Astrocyte of the spinal cord (primary cell): ENCODE measurements at places on chromosomes 3 and 15.

DNA sequence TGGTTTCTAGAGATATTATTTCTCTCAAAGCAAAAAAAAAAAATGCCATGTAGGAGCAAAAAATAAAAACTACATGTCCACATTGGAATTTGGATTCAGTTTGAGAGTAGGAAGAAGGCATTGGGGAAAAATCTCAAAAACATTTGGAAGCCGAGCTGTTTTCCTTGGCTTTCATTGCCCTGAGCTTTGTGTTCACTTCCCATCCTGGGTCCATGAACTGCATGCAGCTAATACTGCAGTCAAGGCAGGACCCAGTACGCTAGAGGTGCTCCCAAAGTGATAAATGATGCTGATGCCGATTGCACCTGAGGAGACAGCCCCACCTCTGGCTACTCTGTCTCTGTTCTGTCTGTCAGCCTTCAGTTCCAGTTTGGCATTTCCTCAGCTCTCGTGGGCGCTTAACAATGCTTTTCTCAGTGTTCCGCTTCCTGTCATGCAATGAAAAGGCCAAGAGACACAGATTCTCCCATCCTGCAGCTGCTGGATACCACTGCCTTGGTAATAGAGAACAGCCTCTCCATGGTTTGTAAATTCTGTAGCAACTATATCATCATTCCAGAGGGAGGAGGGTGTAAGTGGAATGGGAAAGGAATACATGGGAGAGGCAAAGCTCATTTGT, 181.8 kb downstream of the RYR3 start:
- DNase-seq = no peak

GRCh38 chr3:39671116-39671515, 138.3 kb upstream of the MYRIP start:
- no peak for DNase-seq

GRCh38 chr3:189838291-189838690, 207.1 kb downstream of the TP63 start:
- no peak for DNase-seq

GRCh38 chr3:17802950-17803349, 60.5 kb upstream of the TBC1D5 start:
- no peak for DNase-seq

- no peak for DNase-seq
Observed at GRCh38 chr3:153354641-153355040, 192.6 kb downstream of the RAP2B start.

DNA sequence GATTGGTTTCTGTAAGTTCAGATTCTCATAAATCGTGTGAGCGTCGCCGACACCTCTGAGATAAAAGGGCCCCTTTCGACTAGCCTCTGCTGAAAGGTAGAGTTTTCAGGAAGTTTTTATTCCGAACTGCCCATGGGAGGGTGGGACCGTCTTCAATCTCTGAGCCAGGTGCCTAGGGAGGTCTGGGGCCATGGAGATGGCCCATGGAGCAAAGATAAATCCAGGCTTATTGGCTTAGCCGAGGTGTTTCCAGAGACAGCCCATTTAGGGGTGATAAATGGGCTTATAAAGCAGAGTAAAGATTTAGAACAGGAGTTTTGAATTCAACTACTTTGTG, 442 bp downstream of the QTRT2 start:
- DNase-seq = no peak

DNA sequence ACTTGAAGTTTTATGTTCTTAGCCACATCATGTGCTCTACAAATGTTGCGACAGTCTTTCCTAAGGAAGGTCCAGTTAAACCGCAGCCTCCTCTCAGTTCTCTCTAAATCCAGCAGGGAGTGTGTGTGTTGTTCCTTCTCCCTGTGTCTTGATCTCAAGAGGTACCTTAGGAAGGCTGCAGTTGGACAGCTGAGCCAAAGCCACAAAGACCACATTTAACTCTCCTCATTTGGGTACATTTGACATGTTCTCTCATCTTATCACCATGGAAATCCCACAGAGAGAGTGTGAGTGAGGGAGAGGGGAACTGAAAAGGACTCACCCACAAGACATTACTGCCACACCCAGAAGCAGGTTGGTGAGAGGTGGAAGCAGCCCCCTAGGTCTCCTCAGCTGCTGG, 79.5 kb downstream of the CD200R1L start:
- no peak for DNase-seq

DNA sequence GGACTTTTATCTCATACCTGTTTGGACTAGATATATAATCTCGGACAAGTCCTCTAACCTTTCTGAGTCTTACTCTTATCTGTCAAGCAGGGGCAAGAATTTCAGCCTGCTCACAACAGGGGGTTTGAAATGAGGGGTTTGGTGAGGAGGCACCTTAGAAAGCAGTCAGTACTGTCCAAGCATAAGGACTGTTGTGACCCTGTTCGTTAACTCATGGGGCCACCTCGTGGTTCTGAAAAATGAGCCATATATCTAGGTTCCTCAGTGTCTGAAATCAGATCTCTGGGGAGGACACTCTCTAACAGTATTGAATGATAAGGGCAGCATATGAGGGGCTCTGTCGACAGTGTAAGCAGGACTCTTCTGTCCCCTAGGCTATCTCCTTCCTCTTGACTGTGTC, 7.2 kb upstream of the TIMP4 start:
- no peak for DNase-seq

- no peak for DNase-seq
Observed at GRCh38 chr3:169272532-169272931, 391.0 kb downstream of the MECOM start.

GRCh38 chr3:50340448-50341329, at the start of gene RASSF1:
TSS of gene RASSF1 (minus strand) at chr3:50340836. CDS start at chr3:50340805, 31 bp downstream.
- DNase-seq = no peak

DNA sequence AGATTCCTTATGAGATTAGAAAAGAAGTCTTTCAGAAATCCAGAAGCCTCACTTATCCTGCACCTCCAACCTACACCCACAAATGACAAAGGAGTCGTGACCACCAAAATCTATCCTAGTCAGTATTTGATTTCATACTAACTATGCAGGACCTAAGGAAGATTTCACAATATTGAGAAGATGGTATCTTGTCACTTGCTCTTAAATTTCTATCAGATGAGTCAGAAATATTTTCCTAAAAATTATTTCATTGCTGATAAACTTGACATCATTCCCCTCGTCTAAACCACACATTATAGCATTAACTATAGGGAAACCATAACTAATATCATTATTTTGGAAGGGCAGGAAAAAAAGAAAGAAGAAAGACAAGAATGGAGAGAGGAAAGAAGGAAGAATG, 138.0 kb upstream of the THBS1 start:
- DNase-seq = no peak

DNA sequence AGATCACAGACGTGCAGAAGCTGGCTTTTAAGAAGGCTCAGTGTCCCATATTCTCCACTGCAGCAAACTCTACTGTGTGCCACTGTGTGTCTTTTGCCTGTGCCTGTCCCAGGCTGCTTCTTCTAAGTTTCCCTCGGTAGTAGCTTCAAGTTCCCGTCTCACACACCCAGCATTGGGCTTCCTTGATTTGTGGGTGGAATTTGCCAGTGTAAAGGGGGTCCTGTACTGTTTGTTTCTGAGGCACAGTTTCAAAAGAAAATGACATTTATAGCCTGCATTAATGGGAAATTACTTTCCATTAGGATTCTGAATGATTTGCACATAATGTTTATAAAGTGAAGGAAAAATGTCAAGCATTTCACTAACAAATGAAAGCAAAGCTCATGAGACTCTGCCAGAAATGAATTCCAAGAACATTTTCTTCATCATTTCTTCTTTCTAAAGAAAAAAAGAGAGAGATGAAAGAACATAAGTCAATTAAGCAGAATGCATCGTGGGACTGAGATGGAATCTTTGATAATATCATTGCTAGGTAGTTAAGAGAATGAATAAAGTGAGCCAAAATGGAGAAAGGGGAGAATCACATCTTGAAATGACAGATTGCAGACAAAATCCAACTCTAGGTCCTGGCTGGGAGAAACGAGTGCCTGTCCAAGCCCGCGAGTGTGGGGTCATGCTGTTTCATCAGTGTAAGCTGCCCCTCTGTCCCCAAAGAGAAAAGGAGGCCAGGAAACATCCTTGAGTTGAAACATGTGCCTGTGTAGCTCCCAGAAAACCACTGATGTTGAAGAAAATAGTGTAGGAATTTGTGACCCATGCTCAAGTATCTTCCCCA, 48.6 kb upstream of the ADAMTSL3 start:
- DNase-seq = no peak

- no peak for DNase-seq
Observed at GRCh38 chr3:157610876-157611535, 107.8 kb upstream of the VEPH1 start.

- DNase-seq = no peak
Observed at GRCh38 chr3:188066141-188066540, 87.8 kb upstream of the LPP start.

DNA sequence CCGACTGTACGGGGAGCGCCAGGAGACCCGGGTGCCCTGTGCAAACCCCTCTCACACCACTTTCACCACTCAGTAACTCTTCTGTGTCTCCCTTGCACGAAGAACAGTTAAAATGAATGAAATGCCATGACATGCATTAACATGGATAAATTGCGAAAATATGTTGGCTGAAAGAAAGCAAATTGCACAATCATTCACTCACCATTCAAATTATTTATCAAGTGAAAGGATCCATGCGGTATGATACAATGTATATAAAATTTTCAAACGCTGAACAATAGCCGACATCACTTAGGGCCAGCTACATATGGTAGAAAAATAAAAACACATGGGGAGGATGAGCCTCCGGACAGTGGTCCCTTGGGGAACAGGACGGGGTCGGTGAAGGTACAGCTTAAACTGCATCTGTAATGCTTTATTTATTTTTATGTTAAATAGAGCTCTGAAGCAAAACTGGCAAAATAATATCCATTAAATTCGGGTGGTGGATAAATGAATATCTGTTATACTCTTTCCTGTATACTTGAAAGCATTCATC, 45.9 kb downstream of the SLC12A8 start:
- DNase-seq = no peak

DNA sequence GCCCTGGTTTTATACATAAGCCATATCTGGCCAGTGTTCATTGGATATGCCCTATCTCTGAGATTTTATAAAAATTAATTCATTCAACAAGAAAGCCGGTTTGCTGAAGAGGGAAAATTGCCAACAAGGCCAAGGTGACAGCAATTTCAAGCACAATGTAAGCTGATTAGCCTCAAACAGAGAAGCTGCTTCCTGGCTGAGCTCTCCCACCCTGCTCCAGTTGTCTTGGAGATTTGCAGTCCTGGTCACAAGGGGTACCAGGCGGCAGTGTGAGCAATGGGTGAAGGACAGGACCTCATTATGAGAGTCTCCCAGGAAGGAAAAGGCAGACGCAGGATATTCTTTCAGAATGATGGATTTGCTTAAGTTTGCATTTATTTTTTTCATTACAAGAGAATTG, 5.4 kb upstream of the THSD4 start:
- DNase-seq = no peak

GRCh38 chr15:83364501-83364900, 80.0 kb upstream of the BNC1 start:
- no peak for DNase-seq

DNA sequence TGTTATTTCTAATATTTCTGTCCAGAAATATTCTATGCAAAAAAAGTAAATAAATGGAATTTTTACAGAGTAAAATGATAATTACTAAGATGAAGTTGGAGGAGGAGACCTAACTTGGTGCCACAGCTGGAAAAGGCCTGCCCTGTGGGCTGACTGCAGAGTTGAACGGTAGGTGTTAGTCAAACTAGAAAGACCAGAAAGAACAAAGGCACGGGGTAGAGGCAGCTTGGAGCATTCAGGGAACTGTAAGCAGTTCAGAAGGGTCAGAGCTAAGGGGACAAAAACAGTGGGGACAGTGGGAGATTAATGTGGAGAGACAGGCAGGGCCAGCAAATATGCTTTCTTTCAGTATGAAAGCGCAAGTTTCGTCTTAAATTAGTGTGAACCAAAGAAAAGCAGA, 39.3 kb upstream of the PTPRG start:
- DNase-seq = no peak

GRCh38 chr3:73866846-73867245, 242.1 kb upstream of the PDZRN3 start:
- no peak for DNase-seq

DNA sequence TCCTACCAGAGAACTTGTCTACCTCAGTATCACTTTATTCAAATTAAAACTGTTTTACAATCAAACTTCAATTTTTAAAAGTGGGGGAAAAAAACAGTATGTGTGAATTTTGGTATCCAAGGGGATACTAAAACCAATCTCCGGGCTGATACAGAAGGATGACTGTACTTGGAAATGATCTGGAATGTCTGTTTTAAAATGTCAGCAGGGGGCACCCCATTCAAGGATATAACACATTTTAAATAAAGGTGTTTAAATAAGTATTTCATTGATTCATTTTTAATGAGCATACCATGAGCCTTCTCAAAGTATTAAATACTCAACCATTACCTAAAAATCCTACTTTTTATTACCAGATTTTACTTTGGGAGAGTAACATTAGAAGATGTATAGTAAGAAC, 67.9 kb downstream of the ULK4 start:
- peak; percentile 73 for DNase-seq

DNA sequence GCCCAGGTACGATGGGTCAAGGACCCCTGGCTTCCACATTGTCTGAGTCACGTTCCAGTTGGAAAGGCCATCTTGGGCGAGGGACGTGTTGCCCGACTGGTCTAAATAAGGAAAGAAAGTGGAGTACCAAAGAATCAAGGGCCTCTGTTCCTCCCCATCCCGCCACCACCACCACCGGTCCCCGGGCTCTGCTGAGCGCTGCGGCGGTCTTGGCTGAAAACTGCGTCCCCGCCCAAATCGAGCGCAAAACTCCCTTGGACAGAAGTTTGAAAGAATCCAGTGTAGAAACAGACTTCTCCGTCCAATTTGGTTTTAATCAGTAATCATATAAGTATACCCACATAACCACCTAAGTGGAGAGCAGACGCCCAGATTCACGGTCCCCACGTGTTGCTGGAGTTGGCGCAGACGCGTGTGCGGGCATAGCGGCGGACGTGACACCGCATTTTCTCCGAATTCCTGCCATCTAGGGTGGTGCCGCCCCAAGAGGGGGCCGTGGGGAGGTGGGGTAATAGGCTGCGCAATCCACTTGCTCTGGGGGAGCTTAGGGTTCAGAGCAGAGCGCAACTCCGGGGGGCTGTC, 243.8 kb upstream of the TOPAZ1 start:
- peak; percentile 20 for DNase-seq

DNA sequence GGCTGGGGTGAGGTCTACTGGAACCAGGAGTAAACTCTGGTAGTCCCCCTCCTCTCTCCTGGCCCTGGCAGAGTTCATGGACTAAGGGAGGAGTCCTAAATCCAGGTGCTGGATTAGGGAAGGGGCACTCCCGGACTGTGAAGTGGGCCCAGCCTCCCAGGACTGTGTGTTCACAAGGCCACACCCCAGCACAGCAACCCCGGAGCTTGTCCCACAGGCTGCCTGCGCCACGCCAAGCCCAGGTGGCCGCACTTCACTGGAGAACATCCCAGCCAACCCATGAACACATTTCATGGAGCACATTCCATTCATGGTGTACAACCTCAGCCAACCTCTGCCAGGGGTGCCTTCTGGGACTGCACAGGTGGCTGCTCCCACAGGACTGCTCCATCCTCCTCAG, 8.2 kb downstream of the ARPIN start:
- no peak for DNase-seq

GRCh38 chr15:62104846-62105245, 38.1 kb downstream of the C2CD4A start:
- DNase-seq = no peak
